GM19239 (cell line): ENCODE measurements at places on chromosomes 16 and 17.

GRCh38 chr17:8725881-8726876, 18.5 kb downstream of the CCDC42 start:
- DNase-seq = no peak

- no peak for DNase-seq
Observed at GRCh38 chr17:80844418-80844990, 147.1 kb upstream of the CHMP6 start.

DNA sequence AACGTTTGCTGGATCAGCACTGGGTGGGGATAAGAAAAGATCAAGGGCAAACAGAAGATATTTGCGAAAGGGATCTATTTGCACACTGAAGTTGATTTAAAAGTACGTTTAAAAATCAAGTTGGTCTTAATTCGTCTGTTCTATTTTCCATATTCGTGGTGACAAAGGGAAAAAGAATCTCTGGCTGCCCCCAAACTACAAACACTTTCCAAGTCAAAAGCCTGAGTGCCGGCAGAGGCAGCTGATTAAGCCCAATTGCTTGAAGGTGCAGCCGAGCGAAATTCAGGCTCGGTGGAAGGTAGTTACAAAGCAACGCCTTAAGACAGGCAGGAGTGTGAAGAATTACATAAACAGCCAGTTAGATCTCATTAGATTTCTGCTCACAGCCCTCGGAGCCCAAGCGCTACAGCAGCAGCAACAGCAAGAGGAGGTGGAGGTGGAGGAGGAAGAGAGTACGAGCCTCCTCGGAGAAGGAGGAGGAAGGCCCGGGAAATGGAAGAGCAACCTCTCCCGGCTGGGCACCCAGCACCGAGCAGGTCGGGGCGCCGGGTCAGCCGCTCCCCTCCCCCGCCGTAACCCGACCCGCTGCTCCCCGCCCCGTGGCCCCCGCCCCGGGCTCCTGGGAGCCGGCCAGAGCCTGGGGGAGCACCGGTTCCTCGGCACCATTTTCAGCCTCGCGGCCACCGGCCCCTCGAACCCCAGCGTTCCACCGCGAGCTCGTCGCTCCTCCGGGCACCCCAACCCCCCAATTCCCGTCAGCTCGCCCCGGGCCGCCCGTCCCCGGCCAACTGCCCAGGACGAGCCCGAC, 890 bp downstream of the TOB1 start:
- DNase-seq = no peak

- DNase-seq = no peak
Observed at GRCh38 chr17:82545071-82545462, 25.5 kb downstream of the FOXK2 start.

DNA sequence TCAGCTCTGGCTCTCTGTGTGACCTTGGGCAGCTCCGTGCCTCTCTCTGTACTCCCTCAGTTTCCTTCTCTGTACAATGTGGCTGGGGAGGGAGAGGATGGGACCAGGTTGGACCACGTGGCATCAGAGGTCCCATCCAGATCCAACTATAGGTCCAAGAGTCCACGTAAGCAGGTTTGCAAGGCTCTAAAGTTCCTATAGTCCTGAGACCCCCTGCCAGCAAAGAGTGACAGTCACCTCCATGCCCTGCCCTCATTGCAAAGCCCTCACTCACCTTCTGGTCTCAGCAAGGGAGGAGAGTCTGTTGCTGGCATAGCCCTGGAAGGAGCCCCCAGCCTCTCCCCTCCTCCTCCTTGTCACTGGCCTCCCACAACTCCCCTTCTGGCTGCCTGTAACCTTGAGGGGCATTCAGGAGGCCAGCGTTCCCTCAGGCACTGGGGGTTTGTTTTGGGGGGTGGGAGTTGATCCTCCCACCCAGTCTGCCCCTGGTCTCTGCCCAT, 6.1 kb upstream of the DRC7 start:
- DNase-seq = no peak

DNA sequence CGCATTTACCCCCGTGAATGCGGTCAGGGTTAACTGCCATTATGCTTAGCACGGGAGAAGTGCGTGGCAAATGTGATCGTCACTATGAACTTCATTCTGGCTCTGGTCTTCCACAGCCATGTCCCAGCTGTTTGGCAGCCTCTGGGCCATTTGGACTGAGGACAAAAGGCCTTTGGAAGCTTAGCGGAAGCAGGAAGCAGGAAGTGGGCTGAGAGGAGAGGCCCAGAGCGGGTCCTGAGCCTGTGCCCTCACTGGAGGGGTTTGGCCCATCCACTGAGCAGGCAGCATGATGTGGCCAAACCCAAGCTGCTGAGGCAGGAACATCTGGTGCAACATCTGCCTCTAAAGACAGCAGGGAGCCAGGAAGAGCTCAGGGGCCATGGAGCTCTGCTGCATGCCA, 345.9 kb downstream of the C16orf95 start:
- no peak for DNase-seq
